Activated CD4-positive, alpha-beta T cell treated with anti-CD3 and anti-CD28 coated beads, Interleukin-2, amount 50 U/mL, for 1 hour (primary cell): ENCODE measurements at places on chromosomes 4 and X.

DNA sequence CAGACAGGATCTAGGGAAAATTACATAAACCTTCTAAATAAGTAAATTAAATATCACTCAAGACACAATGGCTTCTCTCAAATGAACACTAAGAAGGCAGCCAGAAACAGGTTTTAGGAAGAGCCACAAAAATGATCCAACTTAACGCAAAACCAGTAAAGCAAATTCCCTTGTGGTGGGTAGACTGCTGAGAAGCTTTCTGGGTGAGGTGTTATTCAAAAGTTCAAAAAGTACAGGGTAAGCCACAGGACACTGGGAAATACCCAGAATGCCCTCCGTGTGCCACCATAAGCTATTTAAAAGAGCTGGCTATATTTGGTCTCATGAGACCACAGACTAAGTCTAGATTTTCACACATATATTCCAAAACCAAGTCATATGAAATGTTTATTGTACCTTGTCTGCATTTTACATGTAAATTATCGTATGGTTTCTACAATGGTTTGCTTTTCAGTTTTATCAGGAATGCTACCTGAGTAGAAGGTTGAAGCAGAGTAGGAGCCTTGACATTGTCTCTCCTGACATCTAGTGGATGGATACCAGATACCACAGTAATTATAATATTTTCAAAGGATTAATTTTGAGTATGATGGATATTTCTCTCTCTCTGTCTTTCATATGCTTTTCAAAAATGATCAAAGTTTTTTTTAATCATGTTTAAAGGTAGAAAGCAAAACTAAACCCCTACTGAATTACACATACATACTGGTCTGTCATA, 109.3 kb upstream of the KLHL13 start:
- no peak for DNase-seq

DNA sequence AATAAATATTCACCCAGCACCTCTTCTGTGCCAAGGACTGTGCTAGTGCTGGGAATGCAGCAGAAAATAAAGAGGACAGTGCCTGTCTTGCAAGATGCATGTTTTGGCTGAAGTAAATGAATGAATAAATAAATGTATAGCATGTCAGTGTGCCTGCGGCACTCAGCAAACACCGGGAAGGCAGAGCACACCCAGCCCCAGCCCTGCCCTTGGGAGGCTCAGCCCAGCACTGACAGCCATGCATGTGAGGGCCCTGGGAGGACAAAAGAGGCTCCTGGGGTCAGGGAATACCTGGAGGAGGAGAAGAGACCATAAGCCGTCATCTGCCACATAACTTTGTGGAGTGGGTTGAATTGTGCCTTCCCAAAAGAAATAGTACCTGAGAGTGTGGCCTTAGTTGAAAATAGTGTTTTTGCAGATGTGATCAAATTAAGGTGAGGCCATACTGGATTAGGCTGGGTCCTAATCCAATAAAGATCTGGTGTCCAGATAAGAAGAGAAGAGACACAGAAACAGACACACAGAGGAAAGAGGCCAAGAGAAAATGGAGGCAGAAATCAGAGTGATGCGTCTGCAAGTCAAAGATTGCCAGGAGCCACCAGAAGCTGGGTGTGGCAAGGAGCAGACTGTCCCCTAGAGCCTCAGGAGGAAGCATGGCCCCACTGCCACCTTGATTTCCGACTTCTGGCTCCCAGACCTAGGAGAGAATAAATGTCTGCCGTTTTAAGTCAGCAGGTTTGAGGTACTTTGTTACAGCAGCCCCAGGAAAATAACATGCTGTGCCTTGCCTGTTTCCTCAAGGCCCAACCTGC, 16.3 kb downstream of the C4orf50 start:
- DNase-seq, result no peak

GRCh38 chrX:97498093-97498492, 614.4 kb downstream of the RPA4 start:
- no peak for DNase-seq

DNA sequence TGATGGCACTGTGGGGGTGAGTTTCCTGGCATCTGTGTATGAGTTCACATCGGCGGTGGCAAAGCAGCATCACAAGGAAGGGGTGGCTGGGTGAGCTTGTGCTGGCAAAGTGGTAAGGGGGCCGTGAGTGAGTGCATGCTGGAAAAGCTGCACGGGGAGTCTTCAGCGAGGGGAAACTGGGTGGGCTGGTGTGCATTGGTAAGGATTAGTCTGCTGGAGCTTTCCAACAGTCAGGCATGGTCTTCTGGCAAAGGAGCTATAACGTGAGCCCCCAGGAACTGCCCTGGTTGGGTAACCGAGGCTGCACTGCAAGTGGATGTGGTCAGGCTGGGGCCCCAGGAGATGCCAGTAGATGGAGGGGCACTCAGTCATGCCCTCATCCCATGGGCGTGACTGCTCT, 30.7 kb downstream of the ADAM29 start:
- DNase-seq, result no peak

DNA sequence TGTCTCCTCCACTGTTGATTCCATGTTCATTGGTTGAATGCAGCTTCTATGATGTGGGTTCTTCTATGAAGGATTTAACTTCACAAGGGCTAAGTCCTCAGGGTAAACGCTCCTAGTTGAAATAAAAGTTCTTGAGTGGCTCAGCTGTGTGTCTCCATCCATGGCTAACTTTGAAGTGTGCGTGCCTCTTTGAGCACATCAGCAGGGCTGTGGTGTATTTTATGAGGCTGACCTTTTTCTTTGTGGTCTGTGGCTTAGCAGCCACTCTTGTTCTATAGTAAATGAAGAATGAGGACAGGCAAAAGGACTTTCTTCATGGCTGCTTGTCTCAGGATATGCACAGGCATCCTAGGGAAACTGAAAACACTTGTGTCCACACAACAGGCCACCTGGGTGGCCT, 88.5 kb downstream of the KIT start:
- DNase-seq, result no peak

DNA sequence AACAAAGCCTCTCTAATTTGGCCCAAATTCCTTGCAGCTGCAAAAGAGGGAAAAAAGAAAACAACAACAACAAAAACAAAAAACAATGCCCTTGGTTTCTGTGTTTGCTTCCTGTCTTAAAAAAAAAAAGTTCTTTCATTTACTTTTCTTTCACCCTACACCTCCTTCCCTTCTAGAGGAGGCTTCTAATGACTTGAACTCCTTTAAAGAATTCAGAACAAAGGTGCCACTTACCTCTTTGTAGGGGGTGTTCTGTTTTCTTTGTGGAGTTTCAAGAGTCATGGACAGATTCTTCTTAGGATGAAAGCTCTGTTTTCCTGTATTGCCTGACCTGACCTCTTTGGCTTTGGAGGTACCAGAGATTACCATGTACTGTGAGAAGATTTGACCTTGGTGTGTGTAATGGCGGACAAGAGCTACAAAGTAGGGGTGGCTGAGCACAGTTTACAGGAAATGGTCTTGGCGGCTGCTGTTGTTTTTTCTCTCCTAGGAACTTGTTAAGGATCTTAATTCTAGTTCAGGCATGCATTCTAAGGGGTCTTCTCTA, 72.4 kb upstream of the S100G start:
- no peak for DNase-seq

GRCh38 chrX:21960569-21961541, 20.3 kb downstream of the SMS start:
- DNase-seq, result no peak

DNA sequence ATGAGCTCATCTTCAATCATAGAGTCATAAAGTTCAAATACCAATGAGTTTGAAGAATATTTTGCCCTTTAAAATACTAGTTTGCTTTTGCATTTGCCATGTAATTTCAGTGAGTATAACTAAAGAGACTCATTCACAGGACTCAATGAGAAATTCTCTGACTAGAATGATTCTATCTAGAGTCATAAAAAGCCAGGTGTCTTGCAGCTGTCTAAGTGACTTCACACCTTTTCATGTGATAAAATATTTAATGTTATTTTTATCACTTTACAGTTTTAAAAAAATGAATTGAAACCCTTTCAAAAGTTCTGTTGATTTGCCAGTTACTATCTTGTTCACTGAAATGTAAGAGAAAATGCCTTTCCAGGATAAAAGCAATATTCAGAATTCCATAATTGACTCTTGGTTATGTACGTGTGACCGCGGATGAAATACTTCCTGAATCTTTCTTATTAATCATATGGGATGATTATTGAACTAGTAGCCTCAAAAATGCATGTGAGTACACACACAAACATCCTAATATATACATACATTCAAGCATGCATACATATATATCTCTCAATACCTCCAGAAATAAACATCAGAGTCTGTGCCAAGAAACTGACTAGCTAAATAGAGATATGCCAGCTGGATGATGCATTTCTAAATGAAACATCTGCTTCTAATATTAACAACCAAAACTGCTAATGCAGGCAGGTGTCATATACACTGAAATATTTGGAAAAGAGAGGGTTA, 87.0 kb downstream of the GABRB1 start:
- no peak for DNase-seq

- no peak for DNase-seq
These were observed 34.5 kb upstream of the LCORL start for GRCh38 chr4:18056030-18056429.

DNA sequence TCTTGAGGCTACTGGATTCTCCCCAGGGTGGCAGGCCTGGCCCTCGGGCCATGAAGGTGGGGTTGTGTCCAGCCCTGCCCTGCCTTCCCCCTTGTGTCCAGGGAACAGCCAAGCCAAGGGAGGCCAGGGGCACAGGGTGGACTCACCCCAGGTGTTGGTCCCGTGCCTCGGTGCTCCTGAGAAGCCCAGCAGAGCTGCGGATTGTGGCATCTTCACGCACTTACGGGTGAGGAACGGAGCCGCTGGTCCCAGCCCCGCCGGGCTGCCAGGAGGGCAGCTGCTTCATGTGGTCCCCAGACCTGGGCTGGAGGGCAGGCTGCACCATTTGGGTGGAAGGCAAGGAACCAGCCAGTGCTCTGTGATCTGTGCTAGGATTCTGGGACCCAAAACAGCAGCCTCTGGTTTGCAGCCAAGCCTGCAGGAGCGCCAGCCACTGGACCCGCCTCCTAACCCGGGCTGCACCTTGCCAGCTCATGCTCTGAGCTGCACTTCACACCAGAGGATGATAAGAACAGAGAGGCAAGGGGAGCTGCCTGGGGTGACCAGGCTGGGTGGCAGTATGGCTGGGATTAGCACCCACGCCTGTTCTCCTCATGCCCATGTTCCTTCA, 36.1 kb upstream of the HMX1 start:
- DNase-seq, result no peak

- DNase-seq, result no peak
These were observed 37.6 kb downstream of the PGRMC2 start for GRCh38 chr4:128249787-128250668.

- DNase-seq, result no peak
These were observed 51.8 kb upstream of the VEGFD start for GRCh38 chrX:15435836-15436619.

- DNase-seq, result no peak
These were observed 55.0 kb downstream of the BEX3 start for GRCh38 chrX:103431316-103431715.

DNA sequence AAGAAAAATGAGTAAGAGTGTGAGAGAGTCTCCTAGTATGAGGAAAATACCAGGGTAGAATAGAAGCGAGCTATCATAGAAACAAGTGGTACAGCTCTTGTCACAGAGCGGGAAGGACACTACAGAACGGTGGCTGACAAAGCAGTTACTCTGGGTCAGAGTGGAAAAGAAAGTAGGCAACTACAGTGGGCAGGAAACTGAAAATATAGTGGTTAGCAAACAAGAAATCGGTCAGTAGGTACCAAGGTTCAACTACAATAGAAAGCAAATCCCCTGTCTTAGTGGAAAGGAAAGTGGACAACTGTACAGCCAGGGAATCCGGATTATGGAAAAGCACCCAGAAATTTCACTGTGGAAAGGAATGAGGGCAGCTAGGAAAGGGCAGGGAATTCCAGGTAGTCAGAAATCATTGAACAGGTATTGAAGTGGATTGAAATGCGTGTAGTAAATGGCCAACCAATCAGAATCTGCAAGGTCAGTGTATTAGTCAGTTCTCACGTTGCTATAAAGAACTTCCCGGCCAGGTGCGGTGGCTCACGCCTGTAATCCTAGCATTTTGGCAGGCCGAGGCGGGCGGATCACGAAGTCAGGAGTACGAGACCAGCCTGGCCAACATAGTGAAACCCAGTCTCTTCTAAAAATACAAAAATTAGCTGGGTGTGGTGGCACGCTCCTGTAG, 219.6 kb upstream of the DIAPH2 start:
- DNase-seq, result no peak

GRCh38 chr4:24557026-24558025, 27.0 kb downstream of the DHX15 start:
- DNase-seq, result no peak

DNA sequence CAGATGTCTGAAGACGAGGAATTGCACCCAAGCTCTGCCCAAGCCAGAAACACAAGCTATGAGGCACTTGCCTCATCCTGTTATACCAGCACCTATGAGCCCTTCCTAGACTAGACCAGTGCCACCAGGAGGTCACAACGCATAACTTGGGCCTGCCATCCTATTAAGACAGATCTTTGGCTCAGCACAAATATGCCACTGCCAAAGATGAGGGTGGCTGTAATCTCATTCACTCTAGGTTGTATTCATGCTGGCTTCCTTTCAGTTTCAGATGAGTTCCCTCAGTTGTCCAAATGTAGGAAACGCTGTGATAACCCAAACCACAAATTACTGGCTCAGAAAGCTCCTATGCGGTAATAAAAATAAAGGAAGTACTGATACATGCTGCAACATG, 76.5 kb upstream of the CITED1 start:
- DNase-seq, result no peak

GRCh38 chrX:100072336-100072735, 337.7 kb downstream of the PCDH19 start:
- DNase-seq, result no peak

DNA sequence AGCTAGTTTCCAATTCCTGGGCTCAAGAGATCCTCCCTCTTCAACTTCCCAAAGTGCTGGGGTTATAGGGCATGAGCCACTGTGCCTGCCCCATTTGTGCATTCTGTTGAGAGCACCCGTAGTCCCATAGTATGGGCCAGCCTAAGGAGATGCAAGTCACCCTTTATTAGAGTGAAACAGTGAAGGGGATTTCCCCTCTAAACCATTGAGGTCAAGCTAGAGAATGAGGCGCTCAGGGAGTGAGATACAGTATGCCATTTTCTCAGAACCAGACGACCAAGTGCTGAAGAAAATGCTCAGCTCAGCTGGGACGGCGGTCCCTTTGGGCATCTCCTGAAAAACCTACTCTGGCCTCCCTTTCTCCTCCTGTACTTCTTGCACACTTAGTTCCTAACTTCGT, 18.7 kb downstream of the RNF4 start:
- DNase-seq, result no peak

GRCh38 chr4:155617296-155617695, 49.4 kb upstream of the GUCY1A1 start:
- DNase-seq, result no peak

GRCh38 chr4:75557696-75558095, 1.8 kb downstream of the ODAPH start:
- DNase-seq, result no peak

DNA sequence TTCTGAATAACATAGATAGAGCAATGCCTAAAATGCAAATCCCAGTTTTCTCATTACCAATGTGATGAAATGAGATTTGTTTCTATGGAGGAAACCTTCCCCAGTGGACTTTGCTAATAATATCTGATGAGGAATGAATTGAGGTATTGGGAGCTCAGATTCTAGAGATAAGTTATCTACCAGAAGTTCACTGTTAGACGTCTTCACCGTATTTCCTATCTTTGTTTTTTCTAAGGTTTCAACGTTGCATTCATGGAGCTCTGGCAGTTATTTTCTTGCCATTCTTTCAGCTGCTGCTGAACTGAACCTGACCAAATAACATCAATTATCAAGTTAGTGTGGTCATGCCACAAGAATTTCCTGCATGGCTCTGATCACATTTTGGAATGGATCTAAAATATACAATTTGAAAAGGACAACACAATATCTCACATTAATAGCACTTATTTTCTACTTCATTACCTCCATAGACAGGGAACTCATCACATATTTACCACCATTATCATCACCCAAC, 511.8 kb upstream of the LCORL start:
- DNase-seq, result no peak
